ENCODE measurements at places on chromosomes 11 and 22. TPM values are rescaled to one million over a fixed set of nuclear protein-coding genes. Genes with fewer than 3 reads are reported as not detected.

DNA sequence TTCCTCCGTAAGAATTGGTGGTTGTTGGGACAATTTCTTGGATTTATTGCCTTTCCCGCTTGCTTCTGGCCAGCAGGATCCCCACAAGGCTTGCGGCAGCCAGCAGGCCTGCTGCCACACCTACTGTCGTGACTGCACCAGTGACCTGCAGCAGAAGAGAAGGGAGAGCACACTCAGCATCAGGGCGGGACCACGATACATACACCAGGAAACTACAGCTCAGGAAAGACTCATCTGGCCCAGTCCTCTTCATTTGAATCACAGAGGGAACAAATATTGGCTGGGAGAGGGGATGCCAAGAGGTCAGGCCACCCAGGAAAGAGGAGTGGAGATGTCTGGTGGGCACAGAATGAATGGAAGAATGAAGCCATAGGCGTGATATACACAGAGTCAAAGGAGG, 10.3 kb downstream of the PLAAT2 start:
- no peak for DNase-seq

DNA sequence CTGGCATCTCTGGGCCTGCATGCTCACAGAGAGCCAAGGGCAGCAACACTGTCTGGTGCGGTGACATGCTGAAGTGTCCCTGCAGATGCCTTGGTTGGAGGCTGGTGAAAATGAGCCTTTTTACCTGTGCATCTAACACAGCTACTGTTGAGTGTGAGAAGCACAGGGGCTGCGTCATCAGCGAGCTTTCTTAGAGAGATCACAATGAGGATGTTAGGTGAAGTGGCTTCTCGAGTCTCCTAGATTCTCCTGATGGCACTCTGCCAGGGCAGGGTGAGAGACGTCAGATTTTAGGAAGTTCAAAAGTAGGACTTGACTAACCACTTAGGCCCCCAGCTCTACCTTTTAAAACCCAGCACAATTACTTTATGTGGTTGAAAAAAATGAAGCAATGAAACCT, 3.6 kb upstream of the SLC15A3 start:
- DNase-seq, result no peak

DNA sequence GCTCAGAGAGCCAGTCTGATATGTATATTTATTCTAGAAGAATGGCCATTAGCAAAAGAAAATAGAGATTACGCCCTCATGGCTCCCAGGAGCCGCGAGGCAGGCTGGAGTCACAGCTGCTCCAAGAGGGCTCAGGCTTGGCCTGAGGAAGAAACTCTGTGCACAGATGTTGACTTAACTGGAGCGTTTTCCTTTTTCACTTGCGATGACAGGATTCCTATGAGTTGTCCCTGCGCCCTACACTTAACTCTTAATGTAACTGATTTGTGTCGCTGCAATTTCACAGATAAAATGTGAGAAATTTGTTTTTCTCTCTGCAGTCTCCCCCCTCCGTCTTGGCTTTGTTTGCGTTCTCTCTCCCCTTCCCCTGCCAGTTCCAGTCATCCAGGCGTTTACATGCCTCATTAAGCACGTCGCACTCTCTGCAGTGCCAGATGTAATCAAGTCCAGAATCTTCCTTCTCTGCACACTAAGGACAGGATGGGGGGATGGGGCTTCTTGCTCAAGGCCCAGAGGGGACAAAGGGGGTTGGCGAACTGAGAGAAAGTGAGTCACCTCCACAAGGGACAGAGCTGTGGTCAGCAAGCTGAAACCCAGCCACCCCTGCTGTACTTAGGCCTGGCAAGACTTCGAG, 1060.1 kb downstream of the NTM start:
- no peak for DNase-seq

INTS4 gene
- total RNA-seq, result 21.8 TPM

PRR5 gene
- 5.2 TPM for total RNA-seq

ANO5 gene
- 0.22 TPM for total RNA-seq

FXYD6 gene
- total RNA-seq, result 0.22 TPM
